ENCODE measurements at places on chromosomes 16 and 17.

- DNase-seq, result peak; percentile 59
- H3K4me3 ChIP-seq, result peak overlapping the region; percentile 68
- no peaks in the 10 kb centered on the region for H3K36me3 ChIP-seq
Measured at GRCh38 chr16:3012246-3012645, 477 bp upstream of the CLDN9 start.

DNA sequence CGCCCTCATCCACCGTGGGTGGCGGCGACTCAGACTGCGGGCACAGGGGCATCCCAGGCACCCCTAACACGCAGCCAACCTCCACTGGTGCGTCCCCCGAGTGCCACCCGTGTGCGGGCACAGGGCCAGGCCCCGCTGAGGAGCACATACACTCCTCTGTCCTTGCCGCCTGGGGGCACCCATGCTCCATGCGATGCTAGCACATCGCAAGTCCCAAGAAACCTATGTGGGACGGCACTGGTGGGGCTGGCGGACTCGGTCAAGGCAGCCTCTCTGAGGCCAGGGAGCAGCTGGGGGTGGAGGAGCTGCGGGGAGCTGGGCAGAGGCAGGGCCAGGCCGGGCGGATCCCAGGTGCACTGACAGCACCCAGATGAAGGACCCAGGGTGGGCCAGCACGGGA lies 4.0 kb downstream of the ZNF598 start:
- no peak overlapping the region for H3K4me3 ChIP-seq
- H3K27me3 ChIP-seq, result no peaks in the 10 kb centered on the region
- no peak overlapping the region for H3K27ac ChIP-seq
- H3K36me3 ChIP-seq, result peaks cover 10% of the 10 kb centered on the region
- peaks cover 53% of the 10 kb centered on the region for H3K4me1 ChIP-seq
- DNase-seq, result no peak

DNA sequence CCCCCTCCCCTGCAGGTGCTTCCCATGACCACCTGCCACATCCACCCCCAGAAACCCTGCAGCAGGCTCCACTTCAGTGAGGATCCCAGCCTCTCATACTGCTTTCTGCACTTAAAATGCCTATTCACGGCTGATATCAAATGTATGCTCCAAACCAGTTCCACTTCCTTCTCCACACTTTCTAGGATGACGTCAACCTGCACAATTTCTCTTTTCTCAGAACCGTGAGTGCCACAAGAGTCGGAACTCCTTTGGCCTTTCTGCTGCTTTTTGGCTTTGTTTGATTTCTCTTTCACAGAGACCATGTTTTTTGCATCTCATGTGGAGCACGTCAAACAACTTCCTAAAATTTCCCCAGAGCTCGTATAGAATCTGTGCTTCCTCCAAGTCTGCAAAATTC lies 378.8 kb upstream of the TNRC6C start:
- no peaks in the 10 kb centered on the region for H3K4me1 ChIP-seq
- no peaks in the 10 kb centered on the region for H3K36me3 ChIP-seq

DNA sequence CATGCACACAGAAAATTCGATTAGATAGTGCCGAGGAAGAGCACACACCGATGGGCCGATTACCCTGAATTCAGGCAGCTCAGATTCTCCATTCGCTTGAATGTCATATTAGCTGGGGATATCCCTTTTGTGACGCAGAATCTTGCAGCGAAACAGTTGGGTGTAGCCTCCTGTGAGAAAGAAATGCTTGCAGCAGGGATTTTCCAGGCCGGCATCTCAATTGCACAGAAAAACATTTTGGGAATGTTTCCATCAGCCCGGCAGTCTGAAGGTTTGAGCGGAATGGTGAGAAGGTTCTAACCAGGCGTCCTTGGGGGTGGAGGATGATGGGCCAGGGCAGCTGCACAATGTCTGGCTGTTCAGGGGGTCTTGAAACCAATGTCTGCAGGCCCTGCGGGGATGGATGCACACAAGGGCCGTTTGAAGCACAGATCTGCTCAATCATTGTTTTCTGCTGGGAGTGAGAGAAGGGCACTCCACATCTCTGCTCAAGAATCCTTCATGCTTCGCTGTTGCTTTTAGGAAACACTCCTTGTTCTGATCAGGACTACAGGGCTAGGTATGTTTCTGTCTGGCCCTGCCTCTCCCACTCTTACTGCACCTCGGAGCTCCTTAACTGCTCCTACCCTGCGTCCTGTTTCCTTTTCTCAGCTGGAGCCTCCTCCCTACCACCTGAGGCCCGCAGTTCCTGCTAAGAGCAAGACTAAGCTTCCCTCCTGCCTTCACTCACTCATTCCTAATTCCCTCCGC lies 94.6 kb downstream of the CMIP start:
- no peak for DNase-seq
- H3K4me3 ChIP-seq, result peak overlapping the region; percentile 4
- H3K4me1 ChIP-seq, result peaks cover 84% of the 10 kb centered on the region
- peak overlapping the region; percentile 21 for H3K27ac ChIP-seq

DNA sequence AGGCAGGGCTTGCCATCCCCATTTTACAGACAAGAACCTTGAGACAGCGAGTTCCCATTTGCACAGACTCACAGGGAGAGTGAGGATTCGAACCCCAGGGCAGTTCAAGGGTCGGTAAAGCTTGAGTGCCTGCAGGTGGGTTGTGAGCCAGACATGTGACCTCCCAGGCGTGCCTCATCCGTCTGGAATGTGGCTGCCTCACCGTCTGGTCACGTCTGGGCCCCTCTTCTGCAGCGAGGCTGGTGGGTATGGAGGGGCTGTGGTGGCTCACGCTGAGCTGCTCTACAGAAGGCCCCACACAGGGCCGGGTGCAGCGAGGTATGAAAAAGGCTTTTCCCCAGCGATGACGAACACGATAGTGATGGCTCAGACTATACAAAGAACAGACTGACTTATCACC lies 35.8 kb upstream of the LHX1 start:
- H3K4me1 ChIP-seq, result peaks cover 32% of the 10 kb centered on the region
- H3K36me3 ChIP-seq, result no peaks in the 10 kb centered on the region
- no peak overlapping the region for H3K4me3 ChIP-seq
- H3K27ac ChIP-seq, result no peak overlapping the region
- H3K27me3 ChIP-seq, result peaks cover 33% of the 10 kb centered on the region

GRCh38 chr16:85086347-85087291 lies 25.7 kb downstream of the CIBAR2 start:
- peaks cover 73% of the 10 kb centered on the region for H3K4me1 ChIP-seq
- H3K36me3 ChIP-seq, result no peaks in the 10 kb centered on the region
- peak; percentile 73 for DNase-seq
- H3K27me3 ChIP-seq, result peaks cover 22% of the 10 kb centered on the region
- no peak overlapping the region for H3K4me3 ChIP-seq

Data from nephron progenitor cell (in vitro differentiated cells).